ENCODE measurements at places on chromosomes 1 and 21. TPM values are rescaled to one million over a fixed set of nuclear protein-coding genes. Genes with fewer than 3 reads are reported as not detected.
A peak's percentile ranks its signal among the peaks of the same experiment; 100 is the strongest.

- no peak overlapping the region for H3K4me3 ChIP-seq
- no peak overlapping the region for H3K27ac ChIP-seq
- no peak for DNase-seq
Measured at GRCh38 chr1:215792446-215792845, 225.3 kb downstream of the KCTD3 start.

DNA sequence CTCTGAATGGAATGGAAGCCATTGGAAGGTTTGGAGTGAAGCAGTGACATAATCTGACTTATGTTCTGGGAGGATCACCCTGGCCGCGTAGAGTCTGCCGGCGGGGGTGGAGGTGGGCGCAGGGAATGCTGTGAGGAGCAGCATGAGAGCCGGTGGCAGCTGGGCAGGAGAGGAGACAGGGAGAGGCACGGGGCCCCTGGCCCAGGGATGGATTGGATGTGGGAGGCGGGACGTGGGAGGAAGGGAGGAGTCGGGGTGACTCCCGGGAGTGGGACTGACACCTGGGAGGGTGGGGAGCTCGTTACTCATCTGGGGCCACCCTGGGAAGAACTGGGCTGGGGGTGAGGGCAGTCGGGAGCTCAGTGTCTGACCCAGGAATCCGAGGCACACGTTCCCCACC is 10.4 kb upstream of the KCNAB2 start:
- no peak for DNase-seq
- no peaks in the 10 kb centered on the region for H3K27me3 ChIP-seq
- no peak overlapping the region for H3K27ac ChIP-seq
- peaks cover 64% of the 10 kb centered on the region for H3K4me1 ChIP-seq
- H3K4me3 ChIP-seq = no peak overlapping the region

DNA sequence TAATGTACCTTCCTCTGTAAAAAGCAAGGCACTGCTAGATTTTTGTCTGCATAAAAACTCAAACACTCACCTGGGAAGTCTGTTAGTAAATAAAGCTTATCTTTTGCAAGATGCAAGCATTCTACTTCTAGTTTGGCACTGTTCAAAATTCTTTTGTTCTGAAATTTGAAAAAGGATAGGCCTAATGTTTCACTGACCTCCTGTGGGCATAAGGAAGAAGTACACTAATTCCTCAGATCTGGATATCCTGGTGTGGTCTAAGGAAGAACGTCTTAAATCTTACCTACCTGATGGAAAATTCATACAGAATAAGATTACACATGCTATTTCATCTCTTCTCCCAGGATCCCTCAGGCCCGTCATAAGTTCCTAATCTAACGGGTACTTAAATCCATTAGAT is 93.5 kb upstream of the CAMK1G start:
- no peaks in the 10 kb centered on the region for H3K4me1 ChIP-seq
- no peaks in the 10 kb centered on the region for H3K36me3 ChIP-seq
- no peaks in the 10 kb centered on the region for H3K27me3 ChIP-seq
- H3K4me3 ChIP-seq = no peak overlapping the region

DNA sequence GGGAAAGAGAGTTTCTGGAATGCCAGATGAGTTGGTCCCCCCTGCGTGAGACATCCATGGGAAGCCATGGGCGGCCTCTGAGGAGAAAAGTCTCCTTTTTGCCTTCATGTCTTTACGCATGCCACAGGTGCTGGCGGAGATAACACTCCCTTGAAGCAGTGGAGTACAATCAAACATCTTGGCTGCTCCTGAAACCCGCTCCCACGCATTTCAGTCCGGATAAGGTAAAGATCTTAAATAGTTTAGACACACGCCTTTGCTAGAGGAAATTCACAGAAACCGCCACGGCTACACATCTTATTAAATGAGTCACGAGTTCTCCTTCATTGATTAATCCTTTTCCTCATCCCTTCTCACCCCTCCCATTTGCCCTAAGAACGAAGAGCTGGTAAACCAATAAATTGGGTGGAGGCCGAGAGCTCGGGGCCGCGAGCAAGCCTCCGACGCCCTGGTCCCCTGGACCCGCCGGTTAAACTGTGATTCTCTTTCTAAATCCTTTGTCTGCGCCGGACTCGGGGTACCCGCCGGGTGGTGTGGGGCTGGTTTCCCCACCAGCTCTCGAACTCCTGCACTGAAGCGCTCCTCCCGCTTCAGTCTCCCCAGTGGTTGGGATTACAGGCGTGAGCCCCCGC is 6.6 kb upstream of the ZNF669 start:
- DNase-seq = no peak
- H3K27me3 ChIP-seq = peaks cover 5% of the 10 kb centered on the region
- H3K4me1 ChIP-seq = peaks cover 6% of the 10 kb centered on the region
- H3K36me3 ChIP-seq = no peaks in the 10 kb centered on the region
- H3K4me3 ChIP-seq = peak overlapping the region; percentile 39
- no peak overlapping the region for H3K27ac ChIP-seq

DNA sequence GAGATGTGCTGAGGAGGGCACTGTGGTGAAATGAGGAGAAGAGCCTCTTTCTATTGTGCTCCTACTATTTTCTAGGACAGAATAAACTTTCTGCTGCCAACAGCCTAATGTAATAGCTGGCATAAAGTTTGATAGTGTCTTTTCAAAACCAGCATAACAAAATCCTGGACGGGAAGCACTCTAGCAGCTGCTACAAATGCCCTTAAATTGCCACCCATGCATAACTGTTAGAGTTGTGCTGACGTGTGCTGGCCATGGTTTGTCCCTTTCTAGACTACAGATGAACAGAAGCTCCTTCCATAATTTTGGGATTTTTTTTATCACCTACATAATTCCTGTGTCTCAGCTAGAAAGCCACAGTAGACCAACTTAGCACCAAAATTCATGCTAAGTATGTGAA is 88.5 kb upstream of the DEPDC1 start:
- no peak overlapping the region for H3K4me3 ChIP-seq
- H3K27me3 ChIP-seq = no peaks in the 10 kb centered on the region
- no peaks in the 10 kb centered on the region for H3K36me3 ChIP-seq
- no peak overlapping the region for H3K27ac ChIP-seq

- H3K4me1 ChIP-seq = no peaks in the 10 kb centered on the region
- no peaks in the 10 kb centered on the region for H3K27me3 ChIP-seq
- H3K4me3 ChIP-seq = no peak overlapping the region
- no peak overlapping the region for H3K27ac ChIP-seq
- DNase-seq = no peak
Measured at GRCh38 chr1:75990686-75991085, 58.5 kb upstream of the ASB17 start.

GRCh38 chr1:156727926-156728598 is at the start of gene METTL25B:
Gene METTL25B (plus strand): TSS chr1:156728469. CDS start chr1:156729105, 636 bp downstream.
- peak within 1 kb of the TSS; percentile 98 for H3K27ac ChIP-seq
- H3K4me1 ChIP-seq = peaks cover 39% of the 10 kb centered on the region
- no peaks in the 10 kb centered on the region for H3K27me3 ChIP-seq
- DNase-seq = peak; percentile 68

DNA sequence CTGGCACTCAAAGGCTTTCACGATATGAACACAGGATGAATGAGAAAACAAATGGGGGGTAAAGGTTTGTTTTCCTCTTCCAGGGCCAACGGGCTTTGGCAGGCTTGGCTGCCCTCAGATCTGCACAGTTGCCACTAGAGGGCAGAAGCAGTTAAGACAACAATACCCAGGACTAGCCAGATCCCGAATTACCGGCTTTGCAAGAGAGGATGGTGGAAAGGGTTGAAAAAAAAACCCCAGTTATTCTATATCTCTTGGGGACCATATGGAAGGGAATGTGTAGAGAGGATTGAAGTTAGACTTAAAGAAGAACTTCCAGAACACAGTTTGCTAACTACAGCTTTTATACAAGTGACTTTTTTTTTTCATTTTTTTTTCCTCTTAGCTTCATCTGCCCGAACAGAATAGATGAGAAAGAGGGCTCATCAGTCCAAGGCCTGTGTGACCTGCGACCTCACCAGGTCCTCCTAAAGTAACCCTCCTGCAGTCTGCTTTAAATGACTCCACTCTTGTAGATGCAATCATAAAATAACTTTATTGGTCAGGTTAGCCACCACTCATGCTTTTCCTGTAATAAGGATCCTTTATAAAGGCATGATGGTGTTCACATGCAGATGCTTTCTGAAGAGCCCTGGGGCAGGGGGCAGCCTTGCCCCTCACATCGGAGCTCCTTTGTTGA is 10.7 kb downstream of the FMOD start:
- H3K27me3 ChIP-seq = peaks cover 6% of the 10 kb centered on the region
- H3K4me1 ChIP-seq = peaks cover 18% of the 10 kb centered on the region
- no peak overlapping the region for H3K4me3 ChIP-seq
- H3K27ac ChIP-seq = no peak overlapping the region
- H3K36me3 ChIP-seq = no peaks in the 10 kb centered on the region

DNA sequence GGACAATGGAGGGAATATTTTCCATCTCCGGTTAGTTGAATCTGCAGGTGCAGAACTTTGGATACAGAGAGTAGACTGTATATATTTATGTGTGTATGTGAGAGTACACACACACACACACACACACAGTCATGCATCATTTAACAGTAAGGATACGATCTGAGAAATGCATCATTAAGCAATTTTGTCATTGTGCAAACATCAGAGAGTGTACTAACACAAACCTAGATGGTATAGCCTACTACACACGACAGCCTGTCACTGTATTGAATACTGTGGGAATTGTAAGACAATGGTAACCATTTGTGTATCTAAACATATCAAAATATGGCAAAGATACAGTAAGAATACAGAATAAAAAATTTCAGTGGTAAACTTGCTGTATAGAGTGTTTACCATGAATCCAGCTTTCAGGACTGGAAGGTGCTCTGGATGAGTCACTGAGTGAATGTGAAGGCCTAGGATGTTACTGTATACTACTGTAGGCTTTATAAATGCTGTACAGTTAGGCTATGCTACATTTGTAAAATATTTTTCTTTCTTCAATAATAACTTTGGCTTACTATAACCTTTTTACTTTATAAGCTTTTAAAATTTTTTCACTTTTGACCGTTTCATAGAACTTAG is 138.5 kb downstream of the ZZZ3 start:
- DNase-seq = no peak
- H3K36me3 ChIP-seq = no peaks in the 10 kb centered on the region
- no peak overlapping the region for H3K27ac ChIP-seq
- H3K4me3 ChIP-seq = no peak overlapping the region
- H3K27me3 ChIP-seq = no peaks in the 10 kb centered on the region

GRCh38 chr1:156121457-156121856 is 6.9 kb downstream of the LMNA start:
- H3K4me1 ChIP-seq = peaks cover 40% of the 10 kb centered on the region
- H3K27me3 ChIP-seq = no peaks in the 10 kb centered on the region
- peak overlapping the region; percentile 88 for H3K27ac ChIP-seq
- no peak overlapping the region for H3K4me3 ChIP-seq

- H3K4me1 ChIP-seq = no peaks in the 10 kb centered on the region
- no peak overlapping the region for H3K27ac ChIP-seq
- no peaks in the 10 kb centered on the region for H3K36me3 ChIP-seq
- no peaks in the 10 kb centered on the region for H3K27me3 ChIP-seq
- no peak overlapping the region for H3K4me3 ChIP-seq
Measured at GRCh38 chr1:60994369-60994768, 88.0 kb upstream of the NFIA start.

DNA sequence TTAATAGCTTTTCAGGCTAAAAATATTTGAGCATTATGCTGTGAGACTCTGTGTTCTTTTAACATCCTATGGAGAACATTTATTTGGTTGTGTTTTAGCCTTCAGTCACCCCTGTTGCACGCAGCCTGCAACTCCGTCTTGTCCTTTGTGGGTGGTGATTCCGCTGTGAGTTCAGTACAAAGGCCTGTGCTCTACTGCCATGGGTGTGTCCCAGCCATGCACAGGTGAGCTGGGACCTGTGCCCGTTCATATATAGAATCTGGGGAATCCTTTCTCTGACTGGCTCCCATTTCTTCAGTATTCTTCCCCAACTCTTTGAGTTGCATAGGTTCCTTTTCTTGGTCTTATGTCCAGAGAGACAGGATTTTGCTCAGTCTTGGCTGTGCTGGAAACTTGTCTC is 61.4 kb downstream of the ACTL8 start:
- no peak for DNase-seq
- H3K36me3 ChIP-seq = no peaks in the 10 kb centered on the region
- H3K27me3 ChIP-seq = no peaks in the 10 kb centered on the region
- H3K27ac ChIP-seq = no peak overlapping the region

DNA sequence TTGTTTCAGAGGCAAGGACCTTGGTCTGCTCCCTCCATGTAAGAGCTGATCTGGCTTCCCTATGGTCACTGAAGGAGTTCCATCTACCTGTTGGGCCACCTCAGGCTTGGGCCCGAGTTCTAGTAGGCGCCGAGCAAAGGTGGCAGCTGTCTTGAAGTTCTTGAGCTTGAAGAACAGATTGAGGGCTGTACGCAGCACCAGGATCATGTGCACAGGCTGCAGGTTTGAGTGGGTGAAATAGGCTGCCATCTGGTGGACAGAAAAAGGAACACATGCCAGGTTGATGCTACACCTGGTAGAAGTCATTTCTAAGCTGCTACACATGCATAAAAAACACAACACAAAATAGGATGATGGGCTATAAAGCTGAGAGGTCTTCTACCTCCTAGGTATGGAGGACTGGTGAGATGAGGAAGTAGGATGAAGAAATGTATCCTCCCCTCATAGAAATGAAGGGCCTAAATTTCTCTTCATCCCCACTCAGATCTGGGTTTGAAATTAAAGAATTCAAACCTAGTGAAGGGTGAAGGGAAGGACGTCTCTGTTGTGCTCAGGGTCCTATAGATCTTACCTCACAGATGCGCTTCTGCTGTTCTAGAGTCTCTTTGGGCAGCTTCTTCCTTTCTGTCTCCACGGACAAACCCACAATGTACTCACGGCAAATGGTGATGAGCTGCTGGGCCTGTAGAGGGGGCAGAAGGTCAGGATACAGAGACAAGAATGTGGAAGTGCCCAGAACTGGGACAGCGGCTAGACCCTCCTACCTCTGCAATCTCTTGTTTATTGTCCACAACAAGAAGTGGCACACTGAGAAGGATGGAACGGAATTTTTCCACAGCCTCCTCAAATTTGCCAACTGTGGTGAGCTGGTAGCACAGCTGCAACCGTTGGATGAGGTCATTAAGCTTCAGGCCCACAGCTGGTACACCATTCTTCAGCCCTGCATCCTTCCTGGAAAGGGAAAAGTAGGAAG is 6.6 kb upstream of the PEX19 start:
- no peak overlapping the region for H3K27ac ChIP-seq
- H3K27me3 ChIP-seq = no peaks in the 10 kb centered on the region
- peaks cover 66% of the 10 kb centered on the region for H3K36me3 ChIP-seq
- no peak overlapping the region for H3K4me3 ChIP-seq
- H3K4me1 ChIP-seq = peaks cover 5% of the 10 kb centered on the region

The FCRL6 gene
- total RNA-seq = 1.8 TPM

The SPRR5 gene
- total RNA-seq = not detected

The PLA2G2C gene
- not detected for total RNA-seq

The MCOLN3 gene
- total RNA-seq = 0.47 TPM

The KIF26B gene
- 0.11 TPM for total RNA-seq

The ZNF648 gene
- not detected for total RNA-seq

The GABPB2 gene
- 19.4 TPM for total RNA-seq

The METTL25B gene
- total RNA-seq = 29.6 TPM

The NENF gene
- total RNA-seq = 47.9 TPM
